ENCODE measurements at places on chromosomes 4 and X.

DNA sequence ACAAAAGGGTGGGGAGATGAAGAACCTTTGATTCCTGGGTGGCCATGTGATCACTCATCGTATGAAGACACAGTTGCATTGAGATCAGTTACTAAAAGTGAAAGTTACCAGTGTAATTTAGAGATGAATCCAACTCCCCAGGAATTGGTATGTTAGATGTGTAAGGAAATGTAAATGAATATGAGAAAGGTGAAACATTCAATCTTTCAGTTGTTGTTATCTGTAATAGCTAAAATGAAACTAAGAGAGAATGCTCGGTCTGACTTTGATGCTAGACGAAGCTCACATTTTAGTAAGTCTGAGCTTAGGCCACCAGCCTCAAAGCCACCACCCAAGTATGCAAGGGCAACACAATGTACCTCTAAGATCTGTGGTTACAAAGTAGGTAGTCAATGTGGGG is 194.3 kb upstream of the POF1B start:
- H3K4me1 ChIP-seq, result no peaks in the 10 kb centered on the region
- H3K27me3 ChIP-seq, result no peaks in the 10 kb centered on the region
- no peak overlapping the region for H3K27ac ChIP-seq
- no peaks in the 10 kb centered on the region for H3K36me3 ChIP-seq
- no peak overlapping the region for H3K4me3 ChIP-seq

- H3K4me3 ChIP-seq, result no peak overlapping the region
- H3K27ac ChIP-seq, result no peak overlapping the region
- no peaks in the 10 kb centered on the region for H3K4me1 ChIP-seq
- H3K27me3 ChIP-seq, result no peaks in the 10 kb centered on the region
- H3K36me3 ChIP-seq, result no peaks in the 10 kb centered on the region
Measured at GRCh38 chr4:99207911-99208718, 10.9 kb downstream of the ADH6 start.

- no peaks in the 10 kb centered on the region for H3K27me3 ChIP-seq
- no peak overlapping the region for H3K4me3 ChIP-seq
- DNase-seq, result no peak
- no peaks in the 10 kb centered on the region for H3K4me1 ChIP-seq
Measured at GRCh38 chr4:142331646-142332045, 514.5 kb downstream of the INPP4B start.

GRCh38 chr4:126947536-126947935 is 685.2 kb upstream of the INTU start:
- no peaks in the 10 kb centered on the region for H3K36me3 ChIP-seq
- H3K27me3 ChIP-seq, result no peaks in the 10 kb centered on the region
- DNase-seq, result no peak
- no peaks in the 10 kb centered on the region for H3K4me1 ChIP-seq
- H3K4me3 ChIP-seq, result no peak overlapping the region
- H3K27ac ChIP-seq, result no peak overlapping the region
